ENCODE measurements at places on chromosomes 16 and 17.

DNA sequence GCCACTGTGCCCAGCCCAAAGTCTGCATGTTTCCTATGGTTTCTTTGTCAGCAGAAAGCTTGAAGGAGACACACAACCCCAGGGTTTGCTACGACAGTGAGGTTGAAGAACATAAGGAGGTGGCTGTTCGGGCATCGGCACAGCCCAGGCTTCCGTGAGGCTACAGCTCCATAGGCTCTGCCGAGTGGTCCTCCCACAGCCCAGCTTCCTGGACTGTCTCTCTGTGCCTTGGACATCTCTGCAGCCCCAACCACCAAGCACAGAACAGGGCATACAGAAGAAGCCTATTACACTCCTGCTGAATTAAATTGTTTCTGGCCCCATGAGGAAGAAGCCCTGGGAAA lies 3.2 kb upstream of the HAP1 start:
- no peak for DNase-seq

DNA sequence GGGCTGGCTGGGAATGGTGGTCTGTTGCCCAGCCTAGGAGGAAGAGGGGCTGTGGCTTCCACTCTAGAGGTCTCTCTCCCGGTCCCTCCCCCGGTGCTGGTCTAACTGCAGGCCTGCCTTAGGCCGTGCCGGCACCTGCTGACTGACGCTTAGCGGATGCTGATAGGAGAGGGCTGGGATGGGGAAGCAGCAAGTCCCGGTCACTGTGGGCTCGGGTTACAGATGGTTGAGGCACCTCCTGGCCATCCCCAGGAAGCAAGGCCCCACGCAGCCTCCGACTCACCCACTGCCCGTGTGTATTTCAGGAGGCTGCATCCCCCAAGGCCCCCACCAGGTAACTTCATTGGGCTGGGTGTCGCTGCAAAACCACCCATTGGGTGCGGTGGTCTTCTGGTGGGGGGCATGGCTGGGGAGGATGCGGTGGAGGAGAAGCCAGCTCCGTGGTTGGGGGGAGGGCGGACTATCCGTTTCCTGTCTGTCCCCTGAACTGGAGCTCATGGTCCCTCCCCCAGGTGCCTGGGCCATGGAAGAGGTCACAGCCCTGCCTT lies 278.9 kb downstream of the SEC14L1 start:
- no peak for DNase-seq

DNA sequence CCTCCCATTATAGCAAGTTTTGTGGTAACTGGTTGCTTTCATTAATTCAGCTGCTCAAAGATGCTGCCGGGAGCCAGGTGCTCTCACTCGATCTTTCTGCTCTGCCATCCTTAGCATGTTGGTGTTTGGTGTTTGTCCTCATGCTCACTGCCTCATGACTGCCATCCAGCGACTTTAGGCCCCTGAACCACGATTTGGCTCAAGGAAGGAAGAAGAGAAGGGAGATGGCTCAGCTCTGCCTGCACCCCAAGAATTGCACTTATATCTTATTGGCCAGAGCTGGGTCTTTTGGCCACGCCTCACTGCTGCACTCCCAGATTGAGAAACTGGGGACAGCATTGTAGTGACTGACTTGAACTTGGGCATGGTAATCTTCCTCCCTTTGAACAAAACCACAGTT lies 52.7 kb downstream of the ARSG start:
- no peak for DNase-seq

DNA sequence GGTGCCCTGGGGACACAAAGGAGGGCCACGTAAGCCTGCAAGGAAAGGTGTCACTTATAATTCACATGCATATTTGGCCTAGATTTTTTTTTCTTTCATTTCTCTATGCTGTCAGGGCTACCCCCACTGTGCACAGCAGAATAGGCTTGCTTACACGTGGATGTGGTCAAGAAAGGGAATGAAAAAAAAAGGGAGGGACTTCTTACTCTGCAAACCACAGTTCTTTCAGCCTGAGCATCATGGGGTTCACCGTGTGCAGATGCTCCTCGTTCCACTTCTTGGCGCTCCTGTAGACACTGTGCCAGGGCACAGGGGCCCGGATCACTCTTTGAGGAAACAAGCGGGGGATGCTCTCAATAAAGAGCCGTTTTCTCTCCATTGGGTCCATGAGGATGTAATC lies 16.6 kb downstream of the DNAH3 start:
- DNase-seq = no peak
